ENCODE measurements at places on chromosomes 5 and 9.

- DNase-seq = no peak
Measured at GRCh38 chr9:38432922-38433510, 8.8 kb upstream of the IGFBPL1 start.

- DNase-seq = no peak
Measured at GRCh38 chr5:669111-669841, 23.9 kb downstream of the TPPP start.

GRCh38 chr9:107208121-107208520 is 75.0 kb upstream of the RAD23B start:
- DNase-seq = no peak

- no peak for DNase-seq
Measured at GRCh38 chr9:128341435-128341849, 1.1 kb downstream of the SLC27A4 start.

DNA sequence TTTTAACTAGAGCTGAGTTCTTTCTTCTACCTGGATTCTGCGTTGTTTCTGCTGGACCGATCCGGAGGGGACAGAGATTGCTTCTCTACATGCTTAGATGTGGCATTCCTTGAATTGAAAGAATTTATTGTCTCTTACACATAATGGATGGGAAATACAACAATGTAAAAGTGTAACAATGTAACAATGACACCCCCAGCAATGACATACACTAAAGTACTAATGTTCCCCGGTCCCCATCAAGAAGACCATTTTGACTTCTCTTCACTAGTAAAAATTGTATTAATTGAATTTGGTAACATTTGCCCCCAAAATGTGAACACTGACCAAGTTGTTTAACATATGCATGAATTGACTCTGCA is 760.2 kb downstream of the TAF11L14 start:
- no peak for DNase-seq

GRCh38 chr9:328453-328852 is 113.8 kb downstream of the DOCK8 start:
- no peak for DNase-seq

DNA sequence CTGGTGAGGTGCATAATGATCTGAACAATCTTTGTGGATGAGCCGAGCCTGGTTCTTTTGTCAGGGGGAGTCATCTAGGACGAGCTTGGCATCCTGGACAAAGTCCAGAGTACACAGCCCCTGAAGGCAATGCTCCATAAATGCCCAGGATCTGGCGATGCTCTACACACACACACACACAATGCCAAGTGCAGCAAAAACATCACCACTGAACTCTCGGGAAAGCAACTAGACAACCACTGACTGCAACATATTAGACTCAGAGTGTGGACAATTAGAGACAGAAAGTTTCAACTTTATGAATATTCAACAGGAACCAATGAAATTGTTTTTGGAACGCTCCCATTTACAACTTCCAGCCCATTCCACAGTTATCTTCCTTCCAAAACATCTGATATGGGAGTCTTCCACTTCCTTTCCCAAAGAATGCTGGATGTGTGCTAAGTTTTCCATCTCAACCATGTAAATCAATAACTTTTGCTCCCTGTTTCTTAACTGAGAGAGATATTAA is 227.6 kb upstream of the ANKRD55 start:
- DNase-seq = no peak

DNA sequence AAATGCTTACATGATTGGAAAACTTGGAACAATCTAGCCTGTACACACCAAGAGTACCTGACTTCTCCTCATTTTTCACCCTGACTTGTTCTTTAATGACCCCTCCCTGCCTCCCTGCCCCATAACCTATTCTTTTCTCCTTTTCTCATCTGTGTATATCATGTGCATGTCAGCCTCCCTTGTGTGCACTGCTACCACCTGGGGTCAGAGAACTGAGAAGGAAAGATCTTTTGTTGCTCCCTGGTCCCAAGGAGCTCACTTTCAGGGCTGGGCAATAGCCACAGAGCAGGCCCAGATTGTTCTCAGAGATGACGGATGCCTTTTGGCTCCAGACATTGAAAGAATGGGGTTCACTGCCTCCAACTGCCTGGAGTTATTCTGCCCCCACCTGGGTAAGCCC is 5.1 kb downstream of the MAP1B start:
- no peak for DNase-seq

DNA sequence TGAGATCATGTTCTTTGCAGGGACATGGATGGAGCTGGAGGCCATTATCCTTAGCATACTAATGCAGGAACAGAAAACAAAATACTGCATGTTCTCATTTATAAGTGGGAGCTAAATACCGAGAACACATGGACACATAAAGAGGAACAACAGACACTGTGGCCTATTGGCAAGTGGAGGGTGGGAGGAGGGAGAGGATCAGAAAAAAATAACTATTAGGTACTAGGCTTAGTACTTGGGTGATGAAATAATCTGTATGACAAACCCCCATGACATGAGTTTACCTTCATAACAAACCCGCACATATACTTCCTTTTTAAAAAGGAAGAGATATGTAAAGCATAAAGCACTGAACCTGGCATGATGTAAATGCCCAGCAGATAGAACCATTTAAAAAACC is 99.0 kb downstream of the MEGF10 start:
- no peak for DNase-seq

DNA sequence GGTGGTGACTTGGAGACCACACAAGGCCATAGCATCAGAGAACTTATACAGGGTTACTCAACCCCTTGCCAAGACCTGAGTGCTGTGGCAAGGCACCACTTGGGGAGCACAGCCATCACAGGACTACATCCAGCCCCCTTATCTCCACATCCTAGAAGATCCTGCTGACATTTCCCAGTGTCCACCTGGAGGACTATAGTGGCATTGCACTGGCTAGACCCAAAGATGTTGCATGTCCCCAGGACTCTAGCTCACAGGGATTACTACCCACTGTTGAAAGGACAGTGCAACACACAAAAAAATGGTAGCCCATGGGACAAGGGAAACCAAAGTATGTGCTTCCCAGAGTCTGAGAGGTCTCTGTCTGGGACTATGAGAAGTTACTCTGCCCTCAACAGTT is 411.1 kb upstream of the NUDT12 start:
- DNase-seq = no peak

- no peak for DNase-seq
Measured at GRCh38 chr5:55502759-55503158, 32.0 kb downstream of the PLPP1 start.

- no peak for DNase-seq
Measured at GRCh38 chr9:137977571-137978261, 100.1 kb downstream of the CACNA1B start.

DNA sequence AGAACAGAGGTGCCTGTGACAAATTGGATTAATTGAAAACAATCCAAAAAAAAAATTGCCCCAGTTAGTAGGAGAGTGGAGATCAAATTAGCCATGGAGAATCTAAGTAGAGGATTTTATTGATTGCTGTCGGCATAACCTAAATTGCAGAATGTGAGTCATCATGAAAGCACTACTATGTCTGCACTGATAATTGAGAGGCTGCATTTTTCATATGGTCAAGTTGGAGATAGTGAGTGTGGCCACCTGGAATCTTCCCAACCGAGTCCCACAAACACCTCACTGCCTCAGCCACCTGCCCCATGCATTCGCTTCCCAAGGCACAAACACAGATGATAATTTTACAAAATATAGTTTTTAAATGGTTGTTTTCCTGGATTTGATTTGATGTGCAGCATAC is 123.7 kb downstream of the NTRK2 start:
- no peak for DNase-seq

DNA sequence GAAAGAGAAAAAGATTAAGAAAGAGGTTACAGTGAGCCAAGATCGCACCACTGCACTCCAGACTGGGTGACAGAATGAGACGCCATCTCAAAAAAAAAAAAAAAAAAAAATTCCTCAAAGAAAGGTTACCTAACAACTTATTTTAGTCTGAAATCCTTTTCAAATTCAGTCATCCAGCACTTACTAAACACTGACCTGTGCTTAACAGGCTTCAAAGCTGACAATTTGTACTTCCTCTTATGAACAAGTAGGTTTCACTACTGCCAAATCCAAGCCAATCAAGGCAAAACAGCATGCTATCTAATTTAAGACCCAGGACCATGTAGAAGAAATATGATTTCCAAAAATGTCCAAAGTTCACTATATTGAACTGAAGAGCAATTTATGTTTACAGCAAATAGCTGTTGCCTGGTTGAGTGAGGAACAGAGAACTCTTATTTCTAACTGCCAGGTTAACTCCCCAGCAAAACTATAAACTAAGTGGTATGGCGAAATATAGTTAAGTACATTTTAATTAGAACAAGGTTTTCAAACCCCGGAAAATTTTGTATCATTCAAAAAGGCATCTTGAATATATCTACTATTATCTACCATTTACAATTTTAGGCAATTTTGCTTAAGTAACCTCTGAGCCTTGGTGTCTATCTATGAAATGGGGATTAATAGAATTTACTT is 13.4 kb downstream of the PWWP2A start:
- DNase-seq = no peak

DNA sequence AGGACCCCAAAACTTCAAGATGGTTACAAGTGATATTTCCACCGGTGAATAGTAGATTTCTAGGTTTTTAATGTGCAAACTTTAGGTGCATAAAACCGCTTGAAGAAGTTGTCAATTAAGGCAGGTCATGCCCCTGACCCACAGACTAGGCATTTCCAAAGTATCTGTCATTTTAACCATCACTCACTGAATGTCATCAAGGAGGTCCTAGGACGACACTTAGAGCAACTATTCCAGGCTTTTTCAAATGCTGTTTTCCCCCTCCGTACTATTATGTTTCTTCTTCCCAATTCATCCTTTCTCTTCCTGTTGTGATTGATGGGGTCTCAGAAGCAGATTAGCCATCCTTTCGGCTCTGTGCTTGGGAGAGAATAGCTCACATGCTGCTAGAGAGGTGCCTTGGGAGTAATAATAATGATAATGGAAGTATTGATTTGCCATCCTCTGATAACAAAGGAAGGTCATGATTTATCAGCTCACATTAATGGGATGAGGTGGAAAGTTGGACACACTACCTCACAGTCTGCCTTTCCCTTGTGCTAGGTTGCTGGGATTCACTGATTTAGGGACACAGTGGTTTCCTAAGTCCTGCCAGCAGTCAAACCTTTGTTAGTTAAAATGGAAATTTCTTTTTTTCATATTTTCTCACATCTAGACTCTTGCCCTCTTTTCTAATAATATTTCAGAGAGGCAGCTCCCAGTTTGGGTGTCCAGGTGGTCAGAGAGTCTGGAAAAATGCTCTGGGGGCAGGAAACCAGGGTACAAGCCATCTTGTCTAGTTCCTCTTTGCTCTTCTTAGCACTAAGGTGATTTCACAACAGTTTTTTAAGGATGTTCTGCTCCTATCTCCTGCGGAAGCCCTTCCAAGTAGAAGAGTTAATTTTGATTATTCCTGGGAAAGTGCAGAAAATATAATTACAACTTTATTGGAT is 67.0 kb downstream of the PTTG1 start:
- DNase-seq = no peak

GRCh38 chr5:149489605-149490037 is 61.6 kb downstream of the CSNK1A1 start:
- no peak for DNase-seq

GRCh38 chr9:38015266-38015665 is 53.8 kb downstream of the SHB start:
- DNase-seq = no peak

GRCh38 chr5:107979291-107979690 is 308.6 kb upstream of the EFNA5 start:
- DNase-seq = no peak

DNA sequence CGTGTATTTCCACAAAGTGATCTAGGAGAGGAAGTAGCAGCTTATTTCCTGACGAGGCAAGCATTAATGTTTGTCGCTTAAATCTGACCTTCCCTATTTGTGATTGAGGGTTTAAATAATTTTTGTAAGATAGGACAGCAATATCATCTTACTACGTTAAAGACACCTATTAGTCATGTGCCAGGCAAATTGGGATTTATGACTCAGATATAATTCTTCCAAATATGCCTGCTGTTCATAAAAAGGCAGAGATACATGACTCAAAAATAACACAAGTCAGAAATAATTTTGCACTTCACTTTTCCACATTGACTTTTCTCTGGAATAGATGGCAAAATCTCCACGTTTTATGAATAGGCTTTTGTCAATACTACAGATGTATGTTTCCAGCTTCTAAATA is 43.0 kb upstream of the CDH12 start:
- DNase-seq = no peak

- DNase-seq = no peak
Measured at GRCh38 chr9:89881431-89881830, 276.6 kb downstream of the GADD45G start.

- no peak for DNase-seq
Measured at GRCh38 chr5:173643964-173644363, 27.5 kb upstream of the BOD1 start.

DNA sequence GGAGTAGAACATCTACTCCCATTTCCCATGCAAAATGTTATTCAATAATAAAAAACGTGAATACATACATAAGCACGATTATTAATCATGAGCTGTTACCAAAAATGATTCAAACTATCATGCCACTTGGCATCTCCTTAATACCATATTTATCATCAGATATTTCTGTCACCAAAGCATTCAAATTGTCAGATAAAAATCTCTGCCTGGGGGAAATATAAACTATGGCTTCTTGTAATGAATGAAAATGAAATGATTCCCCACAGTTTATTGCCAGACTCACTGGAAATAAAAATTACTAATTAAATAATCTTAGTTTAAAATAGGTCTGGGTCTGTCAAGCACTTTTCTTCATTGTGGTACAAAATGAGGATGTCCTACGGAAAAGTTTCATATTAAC is 265.4 kb downstream of the EDIL3 start:
- no peak for DNase-seq

- no peak for DNase-seq
Measured at GRCh38 chr5:110386782-110387181, 339.7 kb downstream of the TMEM232 start.

GRCh38 chr9:115847216-115847615 is 306.4 kb upstream of the PAPPA start:
- DNase-seq = no peak

- DNase-seq = no peak
Measured at GRCh38 chr5:14447958-14448911, 133.4 kb upstream of the OTULINL start.

DNA sequence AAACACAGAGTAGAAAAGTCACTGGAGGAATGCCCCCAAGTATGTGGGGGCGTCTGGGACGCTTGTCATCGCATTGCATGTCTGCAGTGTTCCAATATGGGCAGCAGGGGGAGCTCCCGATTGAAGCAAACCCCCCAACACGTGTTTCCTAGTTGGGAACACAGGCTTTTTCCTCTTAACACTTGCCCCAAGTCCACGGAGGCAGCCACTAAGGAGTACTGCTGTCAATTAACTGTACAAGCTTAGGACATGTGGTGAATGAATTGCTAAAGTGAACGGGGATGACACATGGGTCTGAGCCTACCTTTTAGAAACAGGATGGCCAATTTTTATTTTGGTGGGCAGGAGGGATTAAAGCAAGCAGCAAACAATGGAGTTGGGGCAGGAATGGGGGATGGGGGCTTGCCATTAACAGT is 2.2 kb downstream of the GABRB2 start:
- DNase-seq = no peak
